ENCODE measurements at places on chromosomes 2 and 18.

DNA sequence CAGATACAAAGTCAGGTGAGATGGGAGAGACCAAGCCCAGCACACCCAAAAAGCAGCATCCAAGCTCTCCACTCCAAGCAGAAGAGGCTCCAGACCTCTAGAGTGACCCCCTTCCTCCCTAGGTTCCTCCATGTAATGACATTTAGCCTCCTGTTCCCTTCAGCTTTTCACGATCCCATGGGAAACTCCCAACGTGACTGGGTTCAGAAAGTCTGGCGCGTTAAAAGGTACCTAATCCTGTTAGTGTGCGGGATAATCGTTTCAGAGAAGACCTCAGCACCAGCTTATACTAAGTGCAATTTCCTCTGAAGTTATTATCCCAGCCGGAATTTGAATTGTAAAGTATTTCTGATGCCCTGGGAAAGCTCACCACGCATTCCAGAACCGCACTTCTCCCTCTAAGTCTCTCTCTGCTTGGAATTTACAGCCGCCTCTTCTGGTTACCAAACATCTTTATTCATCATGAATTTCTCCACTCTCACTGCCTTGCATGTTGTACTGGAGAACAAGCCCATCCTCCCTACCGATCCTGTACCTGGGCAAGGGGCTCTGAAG lies 46.9 kb downstream of the CCBE1 start:
- no peak for DNase-seq

DNA sequence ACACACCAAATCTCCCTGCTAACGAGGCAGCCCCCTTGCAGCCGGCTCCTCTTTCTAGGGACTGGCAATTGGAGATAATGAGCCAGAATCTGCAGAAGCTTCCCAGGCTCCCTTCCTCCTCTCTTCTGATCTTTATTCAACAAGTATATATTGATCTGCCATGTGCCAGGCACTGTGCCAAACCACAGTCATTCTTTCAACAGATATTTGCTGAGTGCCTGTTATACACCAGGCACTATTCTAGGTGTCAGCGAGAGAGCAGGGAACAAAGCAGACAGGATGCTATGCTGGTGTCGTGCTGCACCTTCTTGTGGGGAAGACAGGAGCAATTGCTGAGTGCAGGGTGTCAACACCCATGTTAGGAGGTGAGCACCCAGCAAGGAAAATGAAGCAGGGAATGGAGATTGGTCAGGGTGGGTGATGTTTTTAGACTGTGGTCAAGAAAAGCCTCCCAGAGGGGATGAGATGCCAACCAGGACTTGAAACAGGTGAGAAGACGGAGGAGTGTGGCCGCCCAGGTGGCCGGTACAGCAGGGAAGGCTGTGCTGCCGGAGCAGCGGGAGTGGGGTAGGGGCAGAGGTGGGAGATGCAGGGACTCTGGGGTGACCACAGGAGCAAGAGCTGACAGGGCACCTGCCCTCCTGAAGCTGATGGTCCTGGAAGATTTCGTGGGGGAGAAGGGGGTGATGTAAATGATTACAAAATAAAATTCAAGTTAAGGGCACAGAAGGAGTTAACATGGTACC lies 307.6 kb upstream of the RAB12 start:
- no peak for DNase-seq

DNA sequence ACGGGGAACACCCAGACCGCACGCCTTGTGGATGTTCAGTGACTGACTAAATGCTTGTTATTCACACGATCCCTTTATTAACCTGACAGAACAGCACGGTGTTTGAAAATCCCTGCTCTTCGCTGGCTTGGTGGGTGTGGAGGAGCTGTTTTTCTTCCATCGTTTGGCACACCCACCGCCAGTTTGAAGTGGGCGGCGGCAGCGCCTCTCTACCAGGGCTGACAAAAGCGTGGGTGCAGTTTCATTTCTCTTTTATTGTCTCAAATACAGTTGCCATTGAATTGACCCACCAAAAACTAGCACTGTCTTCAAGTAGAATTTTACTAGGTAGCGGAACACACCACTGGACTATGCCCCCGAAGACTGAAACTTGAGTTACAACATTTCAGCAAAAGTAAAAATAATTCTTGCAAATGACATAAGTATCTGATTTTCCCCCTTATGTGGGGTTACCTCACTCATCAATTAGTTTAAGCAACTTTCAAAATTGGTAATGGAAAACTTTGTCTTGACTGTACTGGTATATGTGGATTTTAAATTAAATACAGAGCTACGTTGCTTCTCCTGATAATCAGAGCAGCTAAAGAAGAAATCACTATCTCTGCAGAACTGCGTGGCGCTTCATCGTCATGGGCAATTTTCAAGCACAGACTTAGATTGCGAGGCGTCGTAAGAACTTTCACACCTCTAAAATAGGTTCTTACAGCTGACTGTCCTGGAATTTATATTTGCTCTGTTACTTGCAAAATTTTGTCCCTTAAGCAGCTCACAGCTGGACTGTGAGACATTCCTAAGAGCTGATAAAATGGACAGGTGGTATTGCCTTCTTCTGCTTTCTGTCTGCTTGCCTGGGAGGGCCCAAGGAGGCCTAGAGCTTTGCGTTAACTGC lies 60.9 kb downstream of the LDLRAD4 start:
- peak; percentile 68 for DNase-seq

- no peak for DNase-seq
Observed at GRCh38 chr2:34909992-34910705, 1311.0 kb upstream of the FAM98A start.

GRCh38 chr2:95032341-95032740 lies 6.8 kb downstream of the MAL start:
- no peak for DNase-seq

DNA sequence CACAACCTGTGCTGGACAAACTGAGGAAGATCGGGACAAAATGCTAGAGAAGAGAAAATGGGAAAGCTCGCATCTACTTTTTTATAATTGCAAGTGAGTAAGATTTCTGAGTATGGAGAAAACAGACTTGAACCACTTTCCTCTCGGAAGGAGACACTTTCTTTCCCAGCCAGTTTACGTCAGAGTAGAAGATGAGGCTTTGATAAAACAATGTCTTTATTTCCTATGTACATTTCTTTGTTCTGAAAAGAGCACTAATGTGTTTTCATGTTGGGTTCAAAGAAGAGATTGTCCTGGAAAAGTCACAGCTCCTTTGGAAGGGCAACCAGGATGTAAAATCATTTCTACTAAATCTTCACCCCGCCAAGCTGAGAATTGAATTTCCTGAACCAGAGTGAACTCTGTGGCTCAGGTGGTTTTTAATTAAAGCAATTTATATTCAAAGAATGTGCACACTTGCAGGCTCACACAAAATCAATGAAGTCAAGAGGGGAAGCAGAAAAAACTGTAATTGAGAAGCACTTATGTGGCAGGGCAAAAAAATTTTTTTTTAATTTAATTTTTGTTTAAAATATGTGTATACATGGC lies 23.4 kb upstream of the ITGA6 start:
- no peak for DNase-seq

- no peak for DNase-seq
Observed at GRCh38 chr2:119108186-119108585, 50.4 kb downstream of the C1QL2 start.

- DNase-seq: peak; percentile 42
Observed at GRCh38 chr2:128317181-128317898, 1.3 kb downstream of the HS6ST1 start.

- DNase-seq: no peak
Observed at GRCh38 chr2:224819075-224819474, 102.9 kb upstream of the CCDC195 start.

- no peak for DNase-seq
Observed at GRCh38 chr2:241603686-241604085, 33.3 kb downstream of the THAP4 start.

- no peak for DNase-seq
Observed at GRCh38 chr2:192004188-192004963, 157.5 kb upstream of the CAVIN2 start.

DNA sequence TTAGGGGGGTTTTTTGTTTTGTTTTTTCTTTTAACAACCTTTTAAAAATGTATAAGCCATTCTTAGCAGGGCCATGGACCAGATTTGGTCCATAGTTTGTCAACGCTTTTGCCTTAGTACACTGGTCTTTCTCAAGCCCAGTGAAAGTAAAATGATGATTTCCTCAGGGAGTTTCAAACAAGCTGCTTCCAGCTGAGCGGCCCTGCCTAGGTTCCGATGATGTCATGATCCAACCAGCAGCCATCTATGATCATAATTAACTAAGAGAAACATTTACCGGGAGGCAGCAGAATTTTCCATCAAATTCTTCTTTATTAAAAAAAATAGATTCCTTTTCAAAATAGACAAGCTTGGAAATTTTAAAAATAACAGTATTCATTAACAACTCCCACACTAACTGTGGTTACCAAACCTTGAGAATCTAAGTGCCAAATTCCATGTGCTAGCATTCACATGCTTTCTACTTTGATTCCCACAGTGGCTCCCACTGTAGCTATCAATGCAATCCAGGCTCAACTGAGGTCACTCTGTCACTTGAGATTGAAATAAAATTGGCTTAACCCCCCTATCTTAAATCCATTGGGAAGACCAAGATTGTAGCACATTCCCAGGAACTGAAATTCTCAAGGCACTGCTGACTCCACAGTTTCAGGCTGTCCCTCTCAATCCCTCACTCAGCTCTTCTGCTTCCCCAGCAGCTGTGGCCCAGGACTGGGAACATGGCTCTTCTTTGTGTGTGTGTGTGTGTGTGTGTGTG lies 148.9 kb downstream of the RNF152 start:
- DNase-seq: peak; percentile 10

- DNase-seq: peak; percentile 99
Observed at GRCh38 chr2:20439503-20439902, 7.4 kb upstream of the RHOB start.

GRCh38 chr2:106153781-106154180 lies 40.3 kb downstream of the UXS1 start:
- DNase-seq: no peak

DNA sequence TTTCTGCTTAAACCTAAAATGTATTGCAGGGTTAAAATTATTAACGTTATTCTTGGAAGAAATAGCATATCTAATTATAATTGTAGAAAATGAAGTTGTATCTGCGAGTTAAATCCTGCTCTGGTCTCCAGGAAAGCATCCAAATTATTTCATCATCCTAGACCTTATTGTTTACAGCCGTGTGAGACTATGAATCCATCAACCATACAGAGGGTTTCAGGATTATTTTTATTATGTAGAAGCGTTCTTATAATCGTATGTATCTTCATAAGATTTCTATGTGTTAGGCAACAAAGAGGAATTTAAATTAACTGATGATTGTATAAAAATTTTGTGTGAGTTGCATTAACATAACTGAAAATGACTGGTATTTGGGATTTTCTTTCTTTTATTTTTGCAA lies 14.5 kb upstream of the DSC3 start:
- DNase-seq: no peak

- no peak for DNase-seq
Observed at GRCh38 chr2:100437751-100438150, 20.3 kb upstream of the CHST10 start.

- DNase-seq: no peak
Observed at GRCh38 chr2:112077814-112078213, 22.7 kb downstream of the TMEM87B start.

GRCh38 chr18:35827275-35827902 lies 145.1 kb upstream of the RMP24 start:
- no peak for DNase-seq

- DNase-seq: no peak
Observed at GRCh38 chr18:58269931-58270330, 225.9 kb downstream of the NEDD4L start.

DNA sequence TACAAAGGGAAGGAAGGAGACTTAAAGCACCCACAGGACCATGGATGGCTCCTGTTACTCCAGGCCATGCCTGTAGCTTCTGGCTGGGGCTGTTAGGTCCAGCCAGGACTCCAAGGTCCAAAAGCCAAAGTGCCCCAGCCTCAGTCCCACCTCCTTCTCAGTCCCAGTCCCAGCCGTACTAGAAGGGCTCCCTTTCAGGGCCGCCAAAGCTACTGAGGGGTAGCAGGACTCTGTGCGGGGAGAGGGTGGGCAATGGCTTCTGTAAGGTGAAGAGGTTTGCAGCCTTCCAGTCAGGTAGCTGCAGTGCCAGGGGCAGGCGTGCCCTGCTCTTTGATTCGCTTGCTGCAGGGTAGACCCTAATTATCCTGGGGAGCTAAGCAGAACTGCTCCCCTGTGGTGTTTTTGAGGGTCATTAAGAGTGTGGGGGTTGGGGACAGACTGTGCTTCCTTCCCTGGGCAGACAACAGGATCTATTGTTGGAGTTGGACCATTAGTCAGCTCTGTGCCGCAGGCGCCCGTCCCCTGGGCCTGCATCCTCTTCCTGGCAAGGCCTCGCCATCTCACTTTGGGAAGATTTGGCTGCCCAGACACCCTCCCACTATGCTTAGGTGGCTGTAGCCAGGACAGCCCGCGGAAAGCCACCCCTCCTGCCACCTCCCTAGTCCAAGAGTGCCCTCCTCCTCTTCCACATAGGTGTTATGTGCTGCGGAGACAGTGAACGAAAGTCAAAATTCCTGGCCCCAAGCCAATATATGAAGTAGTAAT lies 118.8 kb downstream of the ZBTB7C start:
- DNase-seq: no peak

DNA sequence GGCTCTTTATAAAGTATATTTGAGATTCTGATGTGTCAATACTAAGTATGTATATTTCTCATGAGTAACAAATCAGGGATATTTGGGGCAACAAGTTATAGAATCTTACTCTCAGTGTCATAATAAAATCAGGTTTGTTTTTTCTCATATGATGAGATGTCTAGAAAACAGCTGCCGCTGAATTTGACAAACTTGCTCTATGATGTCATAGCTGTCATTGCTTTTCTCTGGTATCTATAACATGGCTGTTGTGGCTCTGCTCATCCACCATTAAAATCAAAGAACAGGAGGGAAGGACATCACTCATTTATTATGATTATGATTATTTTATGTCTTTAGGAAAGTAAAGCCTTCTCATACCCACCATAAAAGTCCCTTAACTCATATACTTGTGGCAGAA lies 417.2 kb upstream of the LRRTM4 start:
- no peak for DNase-seq

DNA sequence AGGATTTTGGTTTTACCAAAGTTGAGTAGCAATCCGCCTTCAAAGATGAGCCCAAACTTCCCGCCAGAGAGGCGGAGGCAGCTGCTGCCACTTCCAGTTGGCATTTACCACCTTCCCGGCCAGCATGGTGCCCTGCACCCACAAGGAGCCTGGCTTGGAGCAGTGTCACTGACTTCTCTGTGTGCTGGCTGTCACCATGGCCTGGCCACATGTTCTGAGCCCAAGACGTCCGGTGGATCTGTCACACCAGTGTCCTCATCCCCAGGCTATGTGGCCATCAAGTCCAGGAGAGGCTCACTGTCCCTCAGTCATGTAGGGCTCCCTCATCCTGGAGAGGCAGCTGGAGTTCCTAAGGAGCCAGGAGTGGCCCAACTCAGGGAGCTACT lies 100.6 kb downstream of the ACKR3 start:
- DNase-seq: no peak

- DNase-seq: no peak
Observed at GRCh38 chr2:168320267-168320666, 72.9 kb upstream of the STK39 start.

All from suppressor macrophage (primary cell).